ENCODE measurements at places on chromosomes 7 and 10. TPM values are rescaled to one million over a fixed set of nuclear protein-coding genes. Genes with fewer than 3 reads are reported as not detected.
A peak's percentile ranks its signal among the peaks of the same experiment; 100 is the strongest.

DNA sequence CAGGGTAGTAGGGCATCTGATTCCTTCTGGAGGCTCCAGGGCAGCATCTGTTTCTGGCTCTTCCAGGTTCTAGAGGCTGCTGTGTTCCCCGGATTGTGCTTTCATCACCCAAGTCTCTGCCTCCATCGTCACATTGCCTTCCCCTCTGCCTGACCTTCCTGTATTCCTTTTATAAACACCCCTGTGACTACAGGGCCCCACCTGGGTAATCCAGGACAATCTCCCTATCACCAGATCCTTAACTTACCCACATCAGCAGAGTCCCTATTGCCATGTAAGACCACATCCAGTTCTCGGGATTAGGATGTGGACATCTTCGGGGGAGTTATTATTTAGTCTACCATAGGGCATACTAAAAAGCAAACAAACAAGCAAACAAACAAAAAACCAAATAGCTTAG, 39.4 kb upstream of the AGR3 start:
- DNase-seq = no peak
- H3K27me3 ChIP-seq = no peaks in the 10 kb centered on the region
- H3K36me3 ChIP-seq = no peaks in the 10 kb centered on the region
- H3K4me1 ChIP-seq = peaks cover 3% of the 10 kb centered on the region
- no peak overlapping the region for H3K4me3 ChIP-seq
- H3K27ac ChIP-seq = no peak overlapping the region

DNA sequence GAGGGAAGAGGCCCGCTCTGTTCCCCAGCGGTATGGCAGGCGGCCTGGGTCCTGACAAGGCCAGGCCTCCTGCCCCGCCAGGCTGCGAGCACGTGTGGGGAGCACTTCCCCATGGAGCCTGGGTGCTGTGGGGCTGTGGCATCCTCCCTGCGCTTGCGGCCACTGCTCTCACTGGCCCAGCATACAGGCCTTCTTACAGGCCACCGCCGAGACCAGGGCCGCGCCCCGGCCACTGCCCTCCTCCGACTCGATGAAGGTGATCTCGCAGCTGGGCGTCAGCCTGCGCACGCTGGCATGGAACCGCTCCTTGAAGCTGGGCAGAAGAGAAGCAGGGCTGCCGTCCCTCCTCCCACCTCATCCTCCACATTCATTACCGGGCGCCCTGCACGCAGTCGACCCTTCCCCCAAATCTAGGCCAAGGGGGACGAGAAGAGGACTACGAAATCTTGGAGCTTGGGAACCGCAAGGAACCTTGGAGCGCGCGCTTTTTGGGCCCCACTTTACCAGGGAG, 3.9 kb upstream of the MYL7 start:
- no peak overlapping the region for H3K27ac ChIP-seq
- H3K36me3 ChIP-seq = no peaks in the 10 kb centered on the region
- no peak overlapping the region for H3K4me3 ChIP-seq
- peak; percentile 66 for DNase-seq
- peaks cover 17% of the 10 kb centered on the region for H3K27me3 ChIP-seq

DNA sequence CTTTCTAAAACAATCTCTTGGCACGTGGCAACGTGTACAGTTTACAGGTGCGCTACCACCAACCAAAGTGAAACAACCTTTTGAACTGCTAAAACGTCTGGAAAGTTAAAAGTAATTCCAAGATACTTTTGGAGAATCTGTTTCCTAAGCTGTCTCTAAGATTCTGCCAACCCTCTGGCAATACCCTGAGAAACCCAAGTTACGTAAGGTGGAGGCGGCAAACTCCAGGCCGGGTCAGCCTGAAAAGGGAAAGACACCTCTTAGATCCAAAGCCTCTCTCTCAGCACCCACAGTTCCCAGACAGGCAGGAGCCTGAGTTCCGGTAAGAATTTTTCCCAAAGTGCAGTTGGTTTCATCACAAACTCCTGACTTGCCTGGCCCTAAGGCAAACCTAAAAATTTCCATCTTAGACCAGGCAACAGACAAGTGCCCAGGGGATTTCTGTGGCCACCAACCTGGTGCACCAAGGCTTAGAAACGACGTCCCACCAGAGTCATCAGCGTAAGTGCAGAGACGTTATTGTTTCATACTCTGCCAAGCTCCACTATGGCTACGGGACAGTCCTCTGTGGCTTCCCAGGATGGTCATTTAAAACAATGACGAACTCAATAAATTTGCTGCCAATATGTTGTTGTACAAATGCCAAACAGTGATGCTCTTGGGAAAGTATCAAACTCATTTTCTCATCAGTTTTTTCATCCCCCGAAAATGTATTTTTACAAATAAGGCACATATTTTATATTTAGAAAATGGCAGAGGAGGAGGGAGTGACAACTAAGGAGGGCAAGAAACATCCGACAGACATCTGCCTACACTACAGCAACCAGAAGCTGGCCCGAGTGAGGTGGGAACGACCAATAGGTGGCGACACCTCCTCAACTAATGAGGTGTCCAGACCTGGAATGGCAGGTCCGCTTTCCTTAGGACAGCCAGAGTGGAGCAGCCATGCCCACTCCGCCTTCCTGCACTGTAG, 205.8 kb upstream of the FRMD4A start:
- no peaks in the 10 kb centered on the region for H3K27me3 ChIP-seq
- no peaks in the 10 kb centered on the region for H3K36me3 ChIP-seq
- H3K4me1 ChIP-seq = no peaks in the 10 kb centered on the region

DNA sequence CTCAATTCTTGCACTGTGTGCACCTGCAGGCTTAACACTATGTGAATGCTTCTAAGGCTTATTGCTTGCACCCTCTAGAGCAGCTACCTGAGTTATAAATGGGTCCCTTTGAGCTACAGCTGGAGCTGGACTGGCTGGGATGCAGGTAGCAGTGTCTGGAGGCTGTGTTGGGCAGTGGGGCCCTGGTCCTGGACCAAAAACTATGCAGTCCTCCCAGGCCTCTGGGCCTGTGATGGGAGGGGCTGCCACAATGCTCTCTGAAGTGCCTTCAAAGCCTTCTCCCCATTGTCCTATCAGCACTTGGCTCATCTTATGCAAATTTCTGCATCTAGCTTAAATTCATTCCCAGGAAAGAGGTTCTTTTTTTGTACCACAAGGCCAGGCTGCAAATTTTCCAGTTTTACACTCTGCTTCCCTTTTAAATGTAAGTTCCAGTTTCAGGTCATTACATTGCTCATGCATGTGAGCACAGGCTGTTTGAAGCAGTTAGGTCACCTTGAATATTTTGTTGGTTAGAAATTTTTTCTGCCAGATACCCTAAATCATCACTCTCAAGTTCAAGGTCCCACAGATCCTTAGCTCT, 26.0 kb downstream of the KBTBD2 start:
- peaks cover 24% of the 10 kb centered on the region for H3K36me3 ChIP-seq
- H3K27me3 ChIP-seq = no peaks in the 10 kb centered on the region
- no peak overlapping the region for H3K27ac ChIP-seq
- no peaks in the 10 kb centered on the region for H3K4me1 ChIP-seq
- no peak overlapping the region for H3K4me3 ChIP-seq

DNA sequence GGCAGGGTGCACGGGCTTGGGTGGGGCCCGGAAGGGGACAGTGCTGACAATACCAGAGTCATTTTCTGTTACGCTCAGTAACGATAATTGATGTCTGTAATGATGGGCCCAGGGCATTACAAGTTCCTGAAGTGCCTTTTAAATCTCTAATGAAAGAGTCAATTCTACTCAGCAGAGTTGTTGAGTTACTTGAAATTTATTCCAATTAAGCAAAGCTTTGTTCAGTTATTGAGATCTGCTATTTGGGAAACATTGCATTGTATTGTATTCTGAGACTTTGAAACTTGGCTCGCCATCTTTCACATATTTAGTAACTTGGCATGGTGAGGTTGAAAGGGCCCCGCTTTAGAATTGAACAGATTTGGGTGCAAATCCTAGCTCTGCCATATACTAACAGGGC, 34.7 kb downstream of the MINDY4 start:
- no peaks in the 10 kb centered on the region for H3K27me3 ChIP-seq
- DNase-seq = no peak
- peaks cover 21% of the 10 kb centered on the region for H3K4me1 ChIP-seq
- no peaks in the 10 kb centered on the region for H3K36me3 ChIP-seq

GRCh38 chr10:88179831-88180230, 316.4 kb downstream of the PTEN start:
- no peak overlapping the region for H3K27ac ChIP-seq
- H3K27me3 ChIP-seq = no peaks in the 10 kb centered on the region
- H3K4me1 ChIP-seq = no peaks in the 10 kb centered on the region
- no peak overlapping the region for H3K4me3 ChIP-seq
- no peaks in the 10 kb centered on the region for H3K36me3 ChIP-seq
- no peak for DNase-seq

DNA sequence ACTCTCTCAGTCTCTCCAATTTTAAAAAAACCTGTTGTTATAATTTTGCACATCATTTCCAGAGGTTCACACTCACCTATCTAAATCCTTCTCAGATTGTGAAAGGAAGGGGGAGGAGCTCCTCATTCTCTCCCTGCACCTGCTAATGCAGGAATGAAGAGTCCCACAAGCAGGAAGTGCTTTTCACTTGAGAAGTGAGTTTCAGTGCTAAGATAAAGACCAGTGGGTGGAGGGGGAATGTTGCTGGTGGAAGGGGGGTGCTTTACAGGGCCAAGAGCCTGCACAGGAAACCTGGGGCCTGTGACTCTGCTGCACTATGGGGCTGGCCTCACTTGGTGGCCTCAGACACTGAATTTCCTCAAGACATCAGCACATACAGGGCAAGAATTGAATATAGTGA, 176.4 kb downstream of the PTPN20 start:
- no peak overlapping the region for H3K4me3 ChIP-seq
- H3K4me1 ChIP-seq = no peaks in the 10 kb centered on the region
- DNase-seq = no peak
- no peaks in the 10 kb centered on the region for H3K27me3 ChIP-seq

DNA sequence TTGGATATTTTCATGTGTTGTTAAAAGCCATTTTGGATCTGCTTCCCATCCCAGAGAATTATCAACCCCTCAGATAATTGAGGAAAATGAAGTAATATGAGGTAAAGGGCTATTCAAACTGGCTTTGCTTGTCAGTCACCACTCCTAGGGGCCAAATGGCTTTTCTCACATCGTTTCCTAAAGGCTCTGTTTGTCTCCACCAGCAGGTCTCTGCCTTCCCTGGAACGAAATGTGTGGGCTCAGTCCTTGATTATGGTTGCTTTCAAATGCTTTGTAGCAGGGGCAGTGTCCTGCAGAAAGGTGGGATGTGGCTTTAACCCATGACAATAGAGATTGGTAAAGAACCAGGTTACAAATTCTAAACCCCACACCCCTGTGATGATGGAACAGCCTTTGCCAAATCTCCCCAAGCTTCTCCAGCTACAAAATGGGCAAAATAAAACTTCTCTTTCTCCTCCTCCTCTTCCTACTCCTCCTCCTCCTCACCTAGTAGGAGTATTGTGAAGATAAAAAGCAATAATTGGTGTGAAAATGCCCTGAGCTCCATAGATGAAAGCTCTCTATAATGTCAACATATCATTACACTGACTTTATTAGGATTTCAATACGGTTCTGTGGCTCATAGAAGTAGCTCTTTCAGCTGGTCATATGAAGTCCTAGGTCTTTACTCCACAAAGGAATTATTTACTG, 127.6 kb downstream of the CHN2 start:
- H3K4me1 ChIP-seq = no peaks in the 10 kb centered on the region
- DNase-seq = no peak
- no peak overlapping the region for H3K27ac ChIP-seq
- no peak overlapping the region for H3K4me3 ChIP-seq
- no peaks in the 10 kb centered on the region for H3K36me3 ChIP-seq

GRCh38 chr10:124366825-124367224, 51.9 kb downstream of the OAT start:
- no peaks in the 10 kb centered on the region for H3K4me1 ChIP-seq
- no peak overlapping the region for H3K4me3 ChIP-seq
- no peaks in the 10 kb centered on the region for H3K36me3 ChIP-seq
- no peaks in the 10 kb centered on the region for H3K27me3 ChIP-seq

GRCh38 chr7:16847381-16847860, 34.4 kb downstream of the AGR3 start:
- no peak for DNase-seq
- no peaks in the 10 kb centered on the region for H3K4me1 ChIP-seq
- H3K36me3 ChIP-seq = no peaks in the 10 kb centered on the region
- H3K27ac ChIP-seq = no peak overlapping the region

GRCh38 chr10:87868277-87868676, 4.9 kb downstream of the PTEN start:
- H3K36me3 ChIP-seq = peaks cover 3% of the 10 kb centered on the region
- H3K27me3 ChIP-seq = no peaks in the 10 kb centered on the region
- peaks cover 52% of the 10 kb centered on the region for H3K4me1 ChIP-seq
- peak overlapping the region; percentile 99 for H3K27ac ChIP-seq

The DNAH11 gene
- polyA plus RNA-seq = under 0.01 TPM

The HGF gene
- polyA plus RNA-seq = 1.8 TPM

The GRID2IP gene
- 0.23 TPM for polyA plus RNA-seq

The APBB1IP gene
- 3.0 TPM for polyA plus RNA-seq

The DYNC1I1 gene
- polyA plus RNA-seq = 1.2 TPM

The TFR2 gene
- polyA plus RNA-seq = not detected

The IFIT1 gene
- polyA plus RNA-seq = 6.9 TPM

The SEMA4G gene
- polyA plus RNA-seq = 41.4 TPM

The LAMB4 gene
- not detected for polyA plus RNA-seq

The HOXA2 gene
- 0.69 TPM for polyA plus RNA-seq

The COBL gene
- polyA plus RNA-seq = 27.3 TPM

The KLF14 gene
- 0.03 TPM for polyA plus RNA-seq

The CRYGN gene
- polyA plus RNA-seq = not detected

The SRRM3 gene
- polyA plus RNA-seq = 2.2 TPM

Measured in sigmoid colon (tissue), 7 donors.